ENCODE measurements at places on chromosomes 4 and X.
A peak's percentile ranks its signal among the peaks of the same experiment; 100 is the strongest.

DNA sequence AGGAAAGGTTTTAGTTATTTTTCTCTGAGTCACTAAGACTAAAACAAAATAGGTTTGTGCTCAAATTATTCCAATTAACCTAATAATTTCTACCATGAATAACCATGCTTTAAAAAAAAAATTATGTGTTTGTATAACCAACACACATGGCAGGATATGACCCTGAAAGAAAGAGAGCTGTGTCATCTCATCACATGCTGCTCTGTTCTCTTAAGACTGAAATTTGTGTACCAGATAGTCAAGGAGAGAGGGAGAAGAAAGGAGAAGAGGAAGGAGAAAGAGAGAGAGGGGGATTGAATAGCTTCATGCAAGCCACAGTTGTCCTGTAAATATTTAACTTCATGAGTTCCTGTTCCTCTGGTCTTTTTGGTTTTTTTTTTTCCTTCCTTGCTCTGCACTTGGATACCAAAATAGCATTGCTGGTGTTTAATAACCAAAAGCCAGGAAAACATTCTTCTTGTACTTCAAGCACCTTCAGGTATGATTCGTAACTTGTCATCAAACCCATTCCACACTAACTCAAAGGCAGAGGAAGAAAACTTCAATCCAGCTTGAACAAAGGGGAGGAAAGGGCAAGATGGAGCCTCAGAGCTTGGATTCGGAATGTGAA lies 6.4 kb upstream of the PROM1 start:
- no peak for DNase-seq

GRCh38 chr4:72432282-72432681 lies 136.7 kb downstream of the ADAMTS3 start:
- no peak for DNase-seq

DNA sequence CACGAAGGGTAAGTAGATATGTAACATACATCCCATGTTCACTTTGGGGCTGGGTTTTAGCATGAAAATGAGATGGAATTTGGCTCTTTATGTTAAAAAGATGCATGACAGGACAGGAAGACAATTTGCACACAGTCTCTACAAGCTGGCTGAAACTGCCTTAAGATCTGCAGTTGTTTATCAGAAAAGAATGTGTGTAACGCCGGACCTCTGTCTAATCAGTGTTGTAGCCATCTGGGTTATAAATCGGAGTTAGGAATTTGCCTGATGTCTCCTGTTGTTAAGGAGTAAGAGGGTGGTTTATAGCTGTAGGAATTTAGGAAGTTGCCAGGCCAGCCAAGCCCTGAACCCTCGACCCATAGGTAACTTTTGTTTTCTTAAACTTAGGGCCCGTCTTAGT lies 562.9 kb upstream of the FAT1 start:
- no peak for DNase-seq

DNA sequence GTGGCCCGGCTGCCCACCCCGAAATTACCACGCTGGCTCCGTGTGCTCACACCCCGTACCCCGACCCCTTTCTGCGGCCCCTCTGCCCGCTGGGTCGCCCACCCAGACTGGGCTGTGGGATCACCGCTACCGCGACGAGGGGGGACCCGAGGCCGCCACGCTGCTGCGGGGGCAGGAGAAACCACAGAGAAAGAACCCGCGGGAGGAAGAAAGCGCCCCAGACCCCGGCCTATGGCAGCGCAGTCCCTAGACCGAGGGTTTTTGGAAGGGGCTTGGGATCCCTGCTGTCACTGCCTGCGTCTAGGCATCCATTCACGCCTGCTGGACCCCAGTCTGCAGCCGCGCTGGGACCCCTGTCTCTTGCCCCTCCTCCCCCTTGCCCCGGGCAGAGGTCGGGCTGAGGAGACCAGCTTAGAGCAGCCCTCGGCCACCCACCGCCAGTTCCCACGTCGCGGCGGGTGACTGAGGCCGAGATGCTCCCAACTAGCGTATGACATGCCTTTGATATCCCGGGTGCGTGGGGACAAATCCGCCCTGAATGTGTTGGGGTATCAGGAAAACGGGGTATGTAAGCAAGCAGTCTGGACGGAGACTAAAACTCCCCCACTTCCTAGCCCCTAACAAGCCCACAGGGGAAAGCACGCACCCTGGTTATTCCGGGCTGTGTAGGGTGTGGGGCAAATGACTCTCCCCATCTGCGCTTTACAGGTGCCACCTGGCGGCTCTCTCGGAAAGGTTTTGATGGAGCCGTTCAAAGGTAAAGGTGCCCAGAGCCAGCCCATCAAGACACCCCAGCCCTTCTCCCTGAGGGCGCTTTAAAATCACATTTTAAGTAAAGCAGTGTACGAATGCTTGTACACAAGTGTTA lies 862 bp upstream of the INPP4B start:
- peak; percentile 61 for DNase-seq

- no peak for DNase-seq
These were observed 283.0 kb upstream of the BOD1L1 start for GRCh38 chr4:13910556-13910955.

GRCh38 chr4:100574607-100575006 lies 56.8 kb upstream of the EMCN start:
- no peak for DNase-seq

DNA sequence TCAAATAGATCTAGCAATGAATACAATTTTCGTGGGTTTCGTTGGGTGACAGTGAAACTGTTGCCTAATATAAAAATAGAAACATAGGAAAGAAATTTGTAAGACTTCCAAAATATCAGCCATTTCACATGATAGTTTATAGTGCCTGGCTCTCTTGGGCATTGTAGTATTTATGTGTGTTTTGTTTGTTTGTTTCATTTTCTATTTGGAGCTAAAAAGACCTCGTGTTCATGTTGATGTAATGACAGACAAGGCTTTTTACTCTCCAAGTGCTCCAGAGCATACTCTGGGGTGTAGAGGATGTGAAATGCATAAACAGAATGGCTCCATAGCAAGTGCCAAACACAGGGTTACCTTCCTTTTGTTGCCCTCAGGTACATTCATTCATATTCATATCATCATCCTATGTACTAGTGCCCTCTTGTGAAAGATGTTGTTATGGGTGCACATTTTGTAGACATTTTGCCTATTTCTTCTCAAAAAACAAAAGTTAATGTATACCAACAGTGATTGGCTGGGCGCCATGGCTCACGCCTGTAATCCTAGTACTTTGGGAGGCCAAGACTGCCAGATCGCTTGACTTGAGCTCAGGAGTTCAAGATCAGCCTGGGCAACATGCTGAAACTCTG lies 100.7 kb upstream of the AMOT start:
- no peak for DNase-seq

DNA sequence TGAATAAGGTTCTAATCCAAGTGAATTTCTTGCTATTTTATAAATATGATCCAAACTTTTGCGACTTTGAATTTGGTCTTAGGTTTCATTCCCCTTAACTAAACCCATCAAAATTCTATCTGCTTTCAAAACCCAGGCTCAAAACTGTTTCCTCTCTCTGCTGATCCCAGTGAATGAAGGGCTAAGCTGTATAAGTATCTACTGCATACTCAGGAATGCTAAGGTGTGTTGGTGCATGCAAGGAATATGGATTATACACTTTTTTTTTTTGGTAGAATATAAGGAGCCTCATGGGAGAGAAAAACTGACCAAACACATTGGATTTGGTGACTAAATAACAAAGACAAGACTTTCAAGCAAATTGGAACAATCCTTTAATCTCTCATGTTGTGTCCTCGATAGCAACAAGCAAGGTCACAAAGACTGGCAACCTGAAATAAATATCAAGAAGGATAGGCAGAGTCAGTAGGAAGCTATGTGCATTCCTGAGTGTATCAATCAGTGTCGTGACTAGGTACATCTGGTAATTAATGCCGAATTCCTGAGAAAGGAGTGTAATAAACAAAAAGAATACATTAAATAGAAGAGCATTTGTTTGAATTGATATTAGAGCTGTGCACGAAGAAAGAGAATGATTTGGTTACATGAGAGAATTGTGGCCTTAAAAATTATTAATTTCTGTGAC lies 74.3 kb upstream of the KCTD8 start:
- DNase-seq, result no peak

DNA sequence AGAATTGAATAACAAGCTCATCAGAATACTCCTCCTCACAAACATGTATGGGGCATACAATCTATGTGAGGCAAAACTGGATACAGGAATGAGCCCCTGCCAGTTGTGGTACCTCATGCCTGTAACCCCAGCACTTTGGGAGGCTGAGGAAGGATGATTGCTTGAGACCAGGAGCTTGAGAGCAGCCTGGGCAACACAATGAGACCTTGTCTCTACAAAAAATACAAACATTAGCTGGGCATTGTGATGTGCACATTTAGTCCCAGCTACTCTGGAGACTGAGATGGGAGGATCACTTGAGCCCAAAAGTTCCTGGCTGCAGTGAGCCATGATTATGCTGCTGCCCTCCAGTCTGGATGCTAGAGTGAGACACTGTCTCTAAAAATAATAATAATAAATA lies 611.0 kb downstream of the NLGN4X start:
- no peak for DNase-seq

DNA sequence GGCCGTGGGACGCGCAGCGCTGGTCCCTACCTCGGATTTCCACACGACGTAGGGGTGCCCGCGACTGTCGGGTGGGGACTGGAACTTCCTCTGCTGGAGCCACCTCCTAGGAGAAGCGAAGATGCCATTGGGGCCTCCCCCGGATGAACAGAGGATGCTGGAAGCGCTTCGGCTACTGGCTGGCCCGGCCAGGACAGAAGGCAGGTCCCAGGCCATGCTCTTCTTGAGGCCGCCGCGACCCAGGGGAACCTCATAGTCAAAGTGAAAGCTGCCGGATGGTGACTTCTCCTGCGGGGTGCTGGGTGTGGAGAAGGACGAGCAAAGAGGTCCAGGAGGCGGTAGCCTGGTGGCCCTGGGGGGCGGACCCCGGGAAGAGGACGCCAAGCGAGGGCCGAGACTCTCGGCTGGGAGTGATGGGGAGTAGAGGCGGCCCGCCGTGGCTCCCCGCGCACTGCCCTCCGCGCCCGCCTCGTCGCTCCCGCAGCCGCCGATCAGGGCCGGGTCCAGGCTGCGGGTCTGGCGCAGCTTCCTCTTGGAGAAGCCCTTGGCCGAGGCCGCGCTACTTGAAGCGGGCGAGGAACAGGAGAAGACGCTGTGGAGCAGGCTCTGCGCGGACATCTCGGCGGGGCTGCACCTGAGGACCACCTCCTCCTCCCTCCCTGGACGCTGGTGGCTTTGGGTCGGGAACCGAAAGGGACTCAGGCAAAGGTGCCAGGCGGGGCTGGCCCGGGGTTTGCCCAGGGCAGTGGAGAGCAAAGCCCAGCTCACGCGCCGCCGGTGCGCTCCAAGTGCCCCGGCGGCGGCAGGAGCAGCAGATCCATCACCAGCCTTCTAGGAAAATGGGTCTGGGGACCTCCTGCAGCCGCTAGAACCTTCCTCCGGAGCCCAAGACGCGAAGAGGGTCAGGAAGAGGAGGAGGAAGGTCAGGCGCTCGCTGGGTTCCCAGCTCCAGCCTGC lies 1.2 kb downstream of the ARHGAP6 start:
- no peak for DNase-seq

GRCh38 chrX:32597777-32598176 lies 613.6 kb downstream of the DMD start:
- DNase-seq, result no peak

GRCh38 chrX:132833373-132833772 lies 125.1 kb downstream of the HS6ST2 start:
- no peak for DNase-seq

GRCh38 chr4:158826882-158827281 lies 58.1 kb downstream of the FNIP2 start:
- DNase-seq, result no peak

GRCh38 chr4:153480704-153481103 lies 14.5 kb downstream of the TMEM131L start:
- DNase-seq, result no peak

- no peak for DNase-seq
These were observed 51.3 kb downstream of the RUFY3 start for GRCh38 chr4:70772929-70773555.
